ENCODE measurements at places on chromosomes 16 and 17.

- DNase-seq: no peak
These were observed 6.7 kb upstream of the CAPN15 start for GRCh38 chr16:520847-521246.

DNA sequence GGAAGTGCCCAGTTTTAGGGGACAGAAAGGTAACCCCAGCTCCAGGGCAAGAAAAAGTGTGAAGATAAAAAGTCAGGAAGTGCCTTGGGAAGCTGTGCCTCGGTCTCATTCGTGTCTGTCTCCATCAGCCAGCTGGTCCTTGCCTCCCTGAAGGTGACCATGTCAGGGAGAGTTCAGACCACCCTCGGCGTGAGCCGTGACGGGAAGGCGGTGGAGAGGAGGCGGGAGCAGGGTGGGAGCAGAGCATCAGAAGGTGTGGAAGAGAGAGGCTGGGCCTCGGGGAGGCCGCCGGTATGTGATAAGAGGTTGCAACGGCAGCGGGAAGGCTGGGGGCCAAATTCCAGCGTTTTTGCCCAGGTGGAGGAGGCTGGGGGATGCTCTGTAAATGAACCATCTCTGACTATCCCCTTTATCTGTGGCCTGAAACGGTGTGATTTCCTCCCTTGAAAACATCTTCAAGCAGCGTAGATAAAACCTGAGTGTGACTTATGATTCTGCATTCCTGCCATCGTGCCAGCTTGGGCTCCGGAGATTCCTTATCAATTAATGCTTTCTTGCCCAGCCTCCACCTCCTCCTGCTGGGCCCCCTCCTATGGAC lies 251.8 kb downstream of the IRF8 start:
- peak; percentile 34 for DNase-seq

DNA sequence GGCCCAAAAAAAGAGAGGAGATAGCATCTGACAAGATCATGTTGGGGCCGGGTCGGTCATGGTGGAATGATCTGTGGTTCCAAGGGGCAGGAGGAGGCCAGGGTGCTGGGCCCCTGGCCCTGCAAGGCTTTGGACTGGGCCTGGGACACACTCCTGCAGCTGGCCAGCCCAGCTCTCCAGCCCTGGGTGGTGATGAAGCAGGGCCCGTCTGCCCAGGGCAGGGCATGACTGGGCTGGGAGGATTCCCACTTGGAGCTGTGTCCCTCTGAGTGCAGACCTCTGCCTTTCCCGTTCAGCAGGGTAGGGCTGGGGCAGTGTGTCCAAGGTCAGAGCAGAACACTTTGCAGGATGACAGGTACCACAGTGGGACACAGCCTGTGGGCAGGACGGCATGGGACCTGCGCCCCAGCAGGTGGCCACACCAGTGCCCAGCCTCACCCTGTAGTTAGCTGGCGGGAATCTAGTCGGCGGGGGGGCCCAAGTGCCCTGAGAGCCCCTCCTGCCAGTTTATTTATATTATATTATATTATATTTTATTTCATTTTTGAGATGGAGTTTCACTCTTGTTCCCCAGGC lies 27.6 kb upstream of the MYO15B start:
- DNase-seq: no peak

- peak; percentile 34 for DNase-seq
These were observed at the start of gene SF3B3 for GRCh38 chr16:70523743-70524398. SF3B3 (plus strand) TSS chr16:70523816; CDS start chr16:70526657, 2,841 bp downstream.

DNA sequence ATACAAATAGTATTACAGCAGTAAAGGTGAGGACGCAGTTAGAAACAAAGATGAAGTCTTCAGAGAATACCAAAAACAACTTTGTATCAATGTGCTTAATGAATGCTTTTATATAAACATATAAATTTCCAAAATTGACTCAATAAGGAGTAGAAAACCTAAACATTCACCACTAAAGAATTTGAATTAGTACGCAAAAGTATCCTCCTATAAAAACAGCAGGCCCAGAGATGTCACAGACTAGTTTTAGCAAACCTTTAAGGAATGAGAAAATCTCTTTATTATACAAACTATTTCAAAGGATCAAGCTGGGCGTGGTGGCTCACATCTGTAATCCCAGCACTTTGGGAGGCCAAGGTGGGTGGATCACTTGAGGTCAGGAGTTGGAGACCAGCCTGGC lies 86.2 kb downstream of the OR1D5 start:
- no peak for DNase-seq

DNA sequence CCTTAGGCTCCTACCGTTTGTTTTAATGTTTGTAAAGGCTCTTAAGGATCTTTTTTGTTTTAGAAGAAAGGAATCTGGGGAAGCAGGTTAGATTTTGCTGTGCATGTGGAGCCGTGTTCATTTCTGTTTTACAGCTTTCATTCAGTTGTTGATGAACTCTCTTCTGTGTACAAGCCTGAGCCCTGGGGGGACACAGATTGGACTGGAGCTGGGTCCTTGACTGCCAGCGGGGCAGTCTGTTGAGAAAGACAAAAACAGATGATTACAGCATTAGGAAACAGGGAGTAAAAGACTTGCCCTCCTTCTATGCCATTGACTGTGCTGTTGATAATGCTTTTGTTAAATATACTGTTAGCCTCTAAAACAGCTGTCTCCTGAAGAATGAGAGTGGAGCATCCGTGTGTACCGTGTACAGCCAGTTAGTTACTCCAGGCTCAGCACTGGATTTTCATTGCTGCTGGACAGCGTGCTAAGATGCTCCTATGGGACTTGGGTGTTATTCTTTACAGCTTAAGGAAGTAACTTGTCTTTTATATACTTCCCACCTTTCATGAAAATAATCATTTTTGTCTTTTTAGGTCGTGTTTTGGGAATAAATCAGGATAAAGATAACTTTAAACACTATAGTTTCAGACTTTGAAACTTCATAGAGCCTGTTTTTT lies 3.2 kb downstream of the MAP1LC3B start:
- no peak for DNase-seq

DNA sequence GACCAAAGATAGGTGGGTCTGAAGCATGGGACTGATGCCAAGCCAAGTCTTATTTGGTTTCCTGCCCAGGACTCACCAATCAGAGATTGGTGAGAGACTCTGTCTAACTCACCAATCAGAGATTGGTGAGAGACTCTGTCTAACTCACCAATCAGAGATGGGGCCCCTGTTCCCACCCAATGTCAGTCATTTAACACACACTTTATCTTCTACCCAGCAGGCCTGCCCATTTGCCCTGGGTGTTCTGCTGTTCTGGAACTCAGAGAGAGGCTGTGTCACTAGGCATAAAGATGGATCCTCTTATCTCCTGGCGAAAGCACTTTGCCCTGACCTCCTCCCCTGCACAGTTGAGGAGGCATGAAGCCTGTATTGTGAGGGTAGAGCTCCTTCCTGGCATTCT lies 5.4 kb upstream of the RHOT1 start:
- DNase-seq: peak; percentile 55

DNA sequence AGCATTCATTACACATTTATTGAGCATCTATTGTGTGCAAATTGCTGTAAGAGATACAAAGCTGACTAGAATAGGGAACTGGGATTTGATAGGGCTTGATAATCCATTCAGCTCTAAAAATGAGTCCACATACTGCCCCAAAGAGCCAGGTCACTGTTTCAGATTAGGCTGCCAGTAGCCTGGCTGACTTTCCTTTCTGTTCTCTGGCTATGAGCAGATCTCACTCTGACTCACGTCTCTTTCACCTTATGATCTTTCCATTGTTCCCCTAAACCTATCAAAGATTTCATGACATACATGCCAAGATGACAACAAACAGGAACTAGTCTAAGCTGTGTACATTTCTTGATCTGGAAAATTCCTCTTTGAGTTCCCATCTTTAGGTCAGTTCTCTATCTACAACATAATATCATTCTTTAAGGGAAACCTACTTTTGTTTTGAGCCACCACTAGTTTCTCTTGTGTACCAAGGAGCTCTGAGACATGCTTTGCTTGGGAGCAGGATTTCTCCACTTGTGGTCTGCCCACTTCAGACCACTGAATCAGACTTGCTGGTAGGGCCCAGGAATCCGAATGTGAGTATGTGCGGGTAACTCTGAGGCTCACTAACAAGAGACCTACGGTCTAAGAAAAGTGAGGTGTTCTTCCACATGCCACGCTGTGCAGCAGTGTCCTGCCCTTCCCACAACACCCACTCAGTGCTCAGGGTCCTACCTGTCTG lies 40.9 kb upstream of the ICAM2 start:
- DNase-seq: peak; percentile 53

DNA sequence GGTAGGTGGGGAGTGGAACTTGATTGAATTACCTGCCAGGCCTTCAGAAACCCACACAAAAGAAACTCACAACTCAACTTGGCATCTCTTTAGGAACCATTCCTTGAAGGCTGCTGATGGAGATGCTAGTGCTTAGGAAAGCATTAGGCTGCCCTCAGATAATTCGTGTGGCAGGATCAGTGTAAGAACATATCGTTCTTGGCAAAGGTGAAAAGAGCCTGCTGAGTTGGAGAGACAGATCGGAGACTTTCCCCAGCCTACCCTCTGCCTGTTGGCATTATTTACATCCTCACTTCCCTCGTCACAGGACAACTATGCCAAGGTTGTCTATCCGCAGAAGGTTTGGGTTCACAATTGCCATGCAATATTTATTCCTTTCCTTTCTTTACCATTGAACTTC lies 120.0 kb upstream of the HS3ST3A1 start:
- DNase-seq: no peak

- no peak for DNase-seq
These were observed 8.0 kb downstream of the TRAF4 start for GRCh38 chr17:28751600-28752366.

- DNase-seq: no peak
These were observed 3.4 kb upstream of the ABCC11 start for GRCh38 chr16:48250520-48251278.

DNA sequence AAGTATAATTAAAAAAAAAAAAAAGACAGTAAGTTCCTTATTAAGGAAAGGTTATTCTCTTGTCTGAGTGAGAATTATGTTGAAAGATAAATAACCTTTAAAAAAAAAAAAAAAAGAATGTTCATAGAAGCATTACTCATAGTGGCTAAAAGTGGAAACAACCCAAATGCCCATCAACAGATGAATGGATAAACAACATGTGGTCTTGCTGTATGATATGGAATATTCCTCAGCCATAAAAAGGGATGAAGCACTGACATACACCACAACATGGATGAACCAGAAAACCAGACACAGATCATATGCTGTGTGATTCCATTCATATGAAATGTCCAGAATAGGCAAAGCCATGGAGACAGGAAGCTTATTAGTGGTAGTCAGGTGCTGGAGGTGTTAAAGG lies 9.2 kb upstream of the CCNF start:
- DNase-seq: peak; percentile 62

DNA sequence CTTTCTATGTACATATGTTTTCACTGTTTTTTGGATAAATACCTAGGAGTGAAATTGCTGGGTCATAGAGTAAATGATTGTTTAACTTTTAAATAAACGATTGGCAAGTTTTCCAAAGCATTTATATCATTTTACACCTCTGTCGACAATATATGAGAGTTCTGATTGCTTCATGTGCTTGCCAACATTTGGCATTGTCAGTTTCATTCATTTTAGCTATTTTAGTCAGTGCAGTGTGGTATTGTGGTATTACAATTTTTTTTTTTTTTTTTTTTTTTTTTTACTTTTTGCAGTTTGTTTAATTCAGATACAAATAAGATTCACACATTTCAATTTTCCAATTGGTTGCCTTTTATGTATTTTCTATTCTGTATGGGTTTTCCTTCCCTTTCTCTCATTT lies 26.0 kb downstream of the TADA2A start:
- DNase-seq: no peak

- peak; percentile 94 for DNase-seq
These were observed 50.9 kb downstream of the CDH11 start for GRCh38 chr16:65070831-65071432.

DNA sequence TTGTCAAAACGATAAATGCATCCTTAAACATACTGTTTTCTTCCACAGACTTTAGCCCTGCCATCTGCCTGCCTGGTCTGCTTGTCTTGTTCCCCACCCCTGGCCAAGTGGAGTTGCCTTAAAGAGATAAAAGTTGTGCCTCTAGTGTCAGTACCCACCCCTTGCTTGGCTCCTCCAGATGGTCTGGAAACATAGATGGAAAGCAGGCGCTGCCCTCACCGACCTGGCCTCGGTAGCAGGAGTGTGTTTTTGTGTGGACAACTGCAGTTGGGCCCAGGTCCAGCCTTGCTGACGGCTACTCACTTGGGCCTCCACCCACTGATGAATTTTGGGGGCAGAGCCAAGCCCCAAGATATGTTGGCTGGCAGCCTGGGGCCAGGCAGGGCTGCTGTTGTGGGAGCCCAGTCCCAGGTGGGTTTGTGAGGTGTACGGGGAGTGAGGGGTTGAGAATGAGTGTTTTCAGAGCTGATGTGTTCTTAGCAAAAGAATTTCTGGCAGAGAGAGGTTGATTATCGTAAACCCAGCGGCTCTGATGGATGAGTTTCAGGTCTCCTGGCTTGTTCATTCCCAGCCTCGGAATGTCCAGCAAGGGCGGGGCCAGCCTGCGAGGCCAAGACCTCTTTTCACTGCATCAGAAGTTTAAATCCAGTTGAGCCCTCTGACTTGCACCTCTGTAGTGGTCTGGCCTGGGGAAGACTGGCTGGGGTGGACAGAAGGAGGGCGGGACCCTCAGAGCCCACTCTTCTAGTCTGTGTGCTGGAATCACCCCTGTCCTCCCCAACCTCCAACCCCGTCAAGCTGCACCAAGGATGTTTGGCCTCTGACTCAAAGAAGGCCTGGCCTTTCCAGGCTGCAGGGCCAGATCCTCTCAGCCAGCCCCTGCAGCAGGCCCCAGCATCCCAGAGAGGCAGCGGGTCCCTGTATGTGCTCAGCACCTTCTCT lies 179.7 kb downstream of the RAB11FIP4 start:
- DNase-seq: peak; percentile 99

DNA sequence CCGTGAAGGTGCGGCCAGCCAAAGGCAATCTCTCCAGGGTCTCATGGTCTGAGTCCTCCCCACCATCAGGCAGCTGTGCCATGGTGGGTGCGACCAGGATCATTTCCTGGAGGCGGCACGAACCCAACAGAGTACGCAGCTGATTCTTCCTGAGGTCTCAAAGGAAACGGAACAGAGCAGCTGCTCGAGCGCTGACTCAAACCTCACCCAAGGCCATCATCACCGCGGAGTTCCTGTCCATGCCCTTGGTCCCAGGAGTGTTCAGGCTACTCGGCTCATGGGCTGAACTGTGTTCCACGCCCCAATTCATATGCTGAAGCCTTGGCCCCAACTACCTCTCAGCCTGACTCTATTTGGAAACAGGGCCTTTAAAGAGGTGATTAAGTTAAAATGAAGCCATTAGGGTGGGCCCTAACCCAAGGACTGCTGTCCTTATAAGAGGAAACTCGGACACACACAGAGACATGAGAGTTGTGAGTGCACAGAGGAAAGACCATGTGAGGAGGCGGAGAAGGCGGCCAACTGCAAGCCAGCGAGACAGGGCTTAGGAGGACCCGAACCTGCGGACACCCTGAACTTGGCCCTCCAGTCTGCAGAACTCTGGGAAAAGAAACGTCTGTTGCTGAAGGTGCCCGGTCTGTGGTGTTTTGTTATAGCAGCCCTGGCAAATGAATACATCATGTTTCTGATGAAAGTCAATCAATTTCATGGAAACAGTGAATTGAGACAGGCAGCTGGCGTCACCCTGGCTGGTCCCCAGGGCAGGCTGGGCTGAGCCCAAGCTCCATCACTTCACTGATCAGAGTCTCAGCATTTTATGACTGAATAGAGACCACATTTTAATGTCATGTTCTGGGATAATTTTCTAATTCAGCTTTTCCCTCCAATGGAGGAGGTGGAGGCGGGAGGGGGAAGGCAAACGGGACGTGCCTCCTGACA lies 13.7 kb downstream of the MXRA7 start:
- peak; percentile 75 for DNase-seq

- DNase-seq: peak; percentile 59
These were observed 2.2 kb upstream of the AURKB start for GRCh38 chr17:8212312-8213180.
